H54 (cell line): ENCODE measurements at places on chromosomes 1 and 21.

- DNase-seq, result peak; percentile 23
These were observed 7.1 kb downstream of the TCP10L start for GRCh38 chr21:32578107-32578691.

DNA sequence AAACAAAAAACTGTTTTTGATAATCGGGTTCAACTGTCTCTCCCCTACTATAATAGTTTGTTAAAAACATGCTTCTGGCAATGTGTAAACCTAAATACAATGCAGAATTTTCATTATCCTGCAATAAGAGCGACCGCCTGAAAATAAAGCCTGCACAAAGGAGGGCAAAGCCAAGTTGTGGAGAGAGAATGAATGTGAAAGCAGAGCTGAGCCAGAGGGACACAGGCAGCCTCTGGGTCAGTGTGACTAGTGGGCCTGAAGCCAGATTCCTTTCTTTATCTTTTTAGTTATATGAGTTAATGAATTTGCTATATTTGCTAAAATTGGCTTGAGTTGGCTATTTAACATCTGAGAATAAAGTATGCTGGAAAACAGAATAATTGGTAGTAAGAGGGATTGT lies 615.2 kb downstream of the PLA2G4A start:
- DNase-seq, result no peak

- DNase-seq, result no peak
These were observed 35.5 kb downstream of the SLC66A1 start for GRCh38 chr1:19347533-19348172.

GRCh38 chr21:36584980-36585940 lies 105.3 kb upstream of the CLDN14 start:
- no peak for DNase-seq

- DNase-seq, result no peak
These were observed 58.9 kb downstream of the FBXO2 start for GRCh38 chr1:11595285-11595684.

DNA sequence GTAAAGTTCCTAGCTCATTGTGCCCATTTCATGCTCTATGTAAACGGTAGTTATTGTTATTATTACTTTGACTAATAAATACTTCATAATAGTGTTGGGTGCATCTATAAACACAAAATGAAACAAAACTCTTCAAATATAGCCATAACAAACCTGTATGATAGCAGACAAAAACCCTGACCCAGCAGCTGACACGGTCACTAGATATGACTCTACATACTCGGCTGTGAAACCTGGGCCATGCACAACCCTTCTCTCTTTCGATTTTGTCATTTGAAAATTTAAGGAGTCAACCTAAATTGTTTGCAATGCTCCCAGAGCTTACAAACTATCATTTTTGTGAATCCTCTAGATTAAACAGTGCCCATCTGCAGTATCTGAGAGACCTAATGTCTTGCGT lies 8.0 kb upstream of the RGS13 start:
- no peak for DNase-seq

DNA sequence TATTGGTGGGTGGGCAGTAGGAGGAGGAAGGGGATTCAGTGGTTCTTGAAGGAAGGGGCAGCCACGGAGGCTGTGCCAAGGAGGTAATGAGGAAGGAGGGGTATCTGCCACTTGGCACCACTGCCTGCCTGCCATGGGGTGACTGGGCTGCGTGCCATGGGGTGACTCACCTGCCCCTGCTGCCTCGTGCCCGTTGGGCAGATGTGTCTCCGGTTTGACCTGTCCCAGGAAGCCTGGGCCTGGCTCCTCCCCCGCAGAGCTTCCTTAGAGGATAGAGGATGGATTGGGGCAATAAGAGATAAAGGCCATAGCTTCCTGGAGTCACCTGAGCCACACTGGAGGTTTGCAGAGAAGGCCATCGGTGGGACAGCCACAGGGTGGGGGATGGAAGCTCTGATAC lies 1.7 kb downstream of the PADI3 start:
- DNase-seq, result peak; percentile 73

DNA sequence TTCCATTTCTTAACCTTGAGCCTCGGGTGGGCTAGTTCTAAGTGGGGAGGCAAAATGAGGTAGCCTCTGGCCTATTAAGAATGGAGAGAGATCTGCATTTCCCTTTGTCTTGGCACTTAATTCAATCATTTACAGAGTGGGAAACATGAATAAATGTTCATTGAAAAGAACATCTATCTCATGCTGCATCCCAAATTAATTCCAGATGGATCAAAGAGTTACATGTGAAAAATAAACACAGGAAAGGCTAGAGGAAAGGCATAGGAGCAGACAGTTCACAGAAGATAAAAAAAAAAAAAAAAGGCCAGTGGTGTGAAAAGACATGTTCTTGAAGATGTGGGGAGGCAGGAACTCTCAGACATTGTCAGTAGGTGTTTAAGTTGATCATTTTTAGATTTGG lies 35.7 kb upstream of the EPS8L3 start:
- DNase-seq, result no peak

GRCh38 chr1:35539824-35540261 lies 17.4 kb downstream of the KIAA0319L start:
- DNase-seq, result no peak

- no peak for DNase-seq
These were observed 20.8 kb downstream of the SLC6A17 start for GRCh38 chr1:110170766-110171733.

- no peak for DNase-seq
These were observed 101.3 kb upstream of the SLC25A33 start for GRCh38 chr1:9437961-9438430.

DNA sequence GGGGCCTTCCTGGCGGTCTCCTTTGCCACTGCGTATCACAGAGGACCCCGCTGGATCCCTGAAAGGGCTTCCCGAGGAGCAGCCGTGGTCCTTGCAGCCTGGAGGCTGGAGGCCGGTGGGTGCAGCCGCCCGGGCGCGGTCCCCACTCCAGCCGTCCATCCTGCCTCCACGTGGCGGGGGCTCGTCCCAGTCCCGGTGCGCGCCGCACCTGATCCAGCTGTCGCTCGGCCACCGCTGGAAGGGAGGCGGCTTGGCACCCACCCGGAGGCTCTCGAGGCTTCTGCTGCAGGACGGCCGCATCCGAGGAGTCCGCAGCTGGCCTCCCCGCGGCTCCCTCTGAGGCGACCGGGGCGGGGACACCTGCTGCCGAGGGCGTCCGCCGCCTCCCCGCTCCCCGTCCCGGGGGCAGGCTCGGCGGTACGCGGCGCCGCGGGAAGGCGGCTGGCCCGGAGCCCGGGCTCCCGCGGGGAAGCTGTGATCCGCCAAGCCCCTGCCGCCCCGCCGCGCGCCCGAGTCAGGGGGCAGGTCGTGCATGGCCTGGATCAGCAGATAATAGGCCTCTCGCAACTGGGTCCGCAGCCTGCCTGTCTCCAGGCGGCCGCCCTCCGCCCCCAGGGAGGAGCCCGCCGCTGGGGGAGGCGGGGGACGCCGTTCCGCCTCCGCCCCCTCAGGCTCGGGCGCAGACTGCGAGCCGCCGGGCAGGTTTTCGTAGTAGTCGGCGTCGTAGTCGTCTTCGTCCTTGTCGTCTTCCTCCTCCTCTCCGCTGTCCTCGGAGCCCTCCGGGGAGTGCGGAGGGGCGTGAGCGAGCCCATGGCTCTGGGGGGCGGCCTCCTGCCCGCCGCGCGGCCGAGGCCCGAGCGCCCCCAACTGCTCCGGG lies at the start of gene SYDE2:
Gene SYDE2, minus strand, starts transcription at position 554 of the 877 bp plus-strand sequence. Its CDS starts 20 bp downstream, at position 534.
- DNase-seq, result peak; percentile 82

- DNase-seq, result no peak
These were observed 859 bp upstream of the LRRC8B start for GRCh38 chr1:89523572-89524368.

DNA sequence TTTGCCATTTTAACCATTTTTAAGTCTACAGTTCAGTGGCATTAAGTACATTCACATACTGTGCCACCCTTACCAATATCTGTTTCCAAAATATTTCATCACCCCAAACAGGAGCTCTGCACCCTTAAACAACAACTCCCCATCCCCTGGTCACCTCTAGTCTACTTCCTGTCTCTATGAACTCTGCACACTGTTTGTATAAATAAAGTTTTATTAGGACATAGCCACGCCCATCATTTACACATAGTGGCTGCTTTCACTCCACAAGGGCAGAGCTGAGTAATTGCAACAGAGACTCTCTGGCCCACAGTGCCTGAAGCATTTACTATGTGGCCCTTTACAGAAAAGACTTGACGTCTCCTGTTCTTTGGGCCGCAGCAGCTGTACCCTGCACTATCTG lies 30.1 kb downstream of the KCNAB2 start:
- peak; percentile 20 for DNase-seq

GRCh38 chr1:76725864-76726619 lies 141.2 kb upstream of the ST6GALNAC5 start:
- no peak for DNase-seq

DNA sequence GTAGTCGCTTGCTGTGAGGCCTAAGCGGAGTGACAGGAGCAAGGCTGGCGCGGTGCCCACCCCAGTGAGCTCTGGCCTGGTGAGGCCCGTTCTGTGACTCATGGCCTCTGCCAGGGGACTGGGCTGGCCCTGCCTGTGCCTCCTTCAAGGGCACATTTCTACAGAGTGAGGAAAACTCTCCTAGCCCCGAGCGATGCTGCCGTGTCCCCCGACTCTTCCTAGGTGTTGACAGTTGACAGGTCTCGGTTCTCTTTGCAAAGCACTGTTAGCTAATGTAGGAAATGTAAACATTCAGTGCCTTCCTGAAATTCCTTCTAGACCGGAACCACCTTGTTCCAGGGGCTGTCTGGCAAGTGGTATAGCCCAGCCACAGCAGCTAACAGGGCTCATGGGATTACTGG lies 43.9 kb downstream of the ABCG1 start:
- DNase-seq, result peak; percentile 80

DNA sequence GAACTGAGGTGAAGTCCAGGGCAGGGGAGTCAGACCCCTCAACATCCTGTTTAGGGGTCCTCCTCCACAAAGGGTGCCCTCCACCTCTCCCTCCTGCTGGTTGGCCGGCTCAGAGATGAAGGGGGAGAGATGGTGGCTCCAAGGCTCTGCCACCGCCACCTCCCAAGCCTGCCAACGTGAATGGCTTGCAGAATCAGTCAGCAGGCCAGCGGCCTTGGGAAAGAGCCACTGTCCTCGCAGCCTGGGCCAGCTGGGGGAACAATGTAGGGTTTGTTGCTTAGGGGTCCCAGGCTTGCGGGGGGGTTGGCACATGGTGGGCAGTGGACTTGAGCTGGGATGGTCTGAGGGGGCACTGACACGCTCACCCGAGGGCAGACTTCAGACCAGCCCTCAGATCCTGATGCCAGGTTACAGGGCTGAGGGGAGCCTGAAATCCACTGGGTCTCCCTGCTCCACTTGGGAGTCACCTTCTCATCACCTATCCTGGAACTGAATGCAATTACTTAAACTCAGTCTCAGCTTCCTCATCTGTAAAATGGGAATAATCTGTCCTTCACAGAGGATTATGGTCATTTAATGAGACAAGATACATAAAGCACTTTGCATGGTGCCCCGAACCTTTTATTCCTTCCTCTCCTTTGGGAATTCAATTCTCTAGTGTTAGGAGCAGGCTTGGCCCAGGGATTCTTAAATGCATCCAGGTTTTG lies 8.3 kb downstream of the GPR37L1 start:
- DNase-seq, result no peak

DNA sequence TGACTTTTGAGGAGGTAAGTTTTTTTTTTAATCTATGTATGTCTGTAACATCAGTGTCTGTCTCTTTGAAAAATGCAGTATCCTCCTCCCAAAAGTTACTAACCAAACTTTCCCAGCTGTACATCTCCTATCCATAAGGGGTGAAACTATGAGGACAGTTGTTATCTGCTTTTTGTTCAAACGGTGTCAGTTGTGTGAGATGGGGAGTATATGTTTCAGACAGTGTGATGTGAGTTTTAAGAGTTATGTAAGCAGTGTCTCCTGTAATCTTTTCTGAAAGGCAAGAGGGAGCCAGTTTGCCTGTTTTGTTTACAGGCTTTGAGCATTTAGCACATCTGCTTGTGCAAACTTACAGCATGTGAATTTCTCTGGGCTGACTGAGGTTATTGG lies 34.8 kb upstream of the CACYBP start:
- no peak for DNase-seq

DNA sequence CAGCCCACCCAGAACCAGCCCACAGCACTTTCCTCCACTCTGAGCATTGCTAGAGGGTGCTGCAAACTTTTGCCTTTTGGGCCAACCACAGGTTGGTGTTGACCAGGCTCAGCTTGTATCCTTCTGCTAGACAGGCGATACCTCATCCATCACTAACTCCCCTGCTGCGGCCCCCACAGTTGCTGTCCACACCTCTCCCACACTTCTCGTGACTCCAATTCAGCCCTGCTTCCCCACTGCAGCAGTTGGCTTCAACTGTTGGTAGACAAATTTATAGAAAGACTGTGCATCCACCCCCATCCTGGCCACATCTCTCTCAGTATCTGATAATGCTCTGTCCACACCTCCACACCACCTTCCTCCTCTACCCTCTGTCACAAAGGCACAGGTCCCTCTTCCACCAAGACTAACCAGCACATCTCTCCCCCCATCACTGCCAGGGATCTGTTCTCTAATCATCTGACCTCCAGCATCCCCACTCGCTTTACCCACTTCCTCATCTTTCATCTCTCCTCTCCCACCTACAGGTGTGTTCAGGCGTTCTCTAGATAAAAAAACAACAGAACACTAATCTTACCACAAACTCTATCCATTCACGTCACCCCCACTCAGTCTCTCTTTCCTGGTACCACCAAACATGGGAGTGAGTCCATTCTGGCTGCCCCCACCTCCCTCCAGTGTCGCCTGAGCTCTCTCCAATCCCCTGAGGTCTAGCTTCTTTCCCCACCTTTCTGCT lies 15.8 kb upstream of the SLC25A44 start:
- DNase-seq, result no peak

DNA sequence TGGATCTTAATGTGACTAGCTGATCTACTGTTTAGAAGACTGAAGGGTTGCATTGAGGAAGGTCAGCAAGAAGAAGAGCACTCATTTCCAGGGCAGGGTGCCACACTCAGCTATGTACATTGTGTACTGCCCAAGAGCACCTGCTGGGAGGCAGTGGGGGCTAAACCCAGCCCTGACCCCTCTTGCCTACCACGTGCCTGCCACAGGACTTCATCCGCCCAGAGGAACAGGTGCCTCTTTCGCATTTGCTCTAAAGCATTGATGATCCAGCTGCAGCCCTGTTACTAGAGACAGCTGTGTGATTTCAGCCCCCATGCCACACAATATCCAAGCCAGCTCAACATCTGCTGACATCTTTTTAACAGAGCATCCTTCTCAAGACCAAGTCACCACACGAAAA lies 341.8 kb downstream of the LMX1A start:
- DNase-seq, result no peak

- no peak for DNase-seq
These were observed 332.9 kb downstream of the SRGAP2C start for GRCh38 chr1:121517586-121518230.

- DNase-seq, result peak; percentile 56
These were observed 38.5 kb downstream of the MSTO1 start for GRCh38 chr1:155648207-155649147.
